Stomach (tissue), 19 donors: ENCODE measurements at places on chromosomes 2 and 18. TPM values are rescaled to one million over a fixed set of nuclear protein-coding genes. Genes with fewer than 3 reads are reported as not detected.

GRCh38 chr2:26846334-26847306 is 1.3 kb upstream of the DPYSL5 start:
- DNase-seq, result peak; percentile 89

- DNase-seq, result no peak
These were observed 149.9 kb downstream of the TAF4B start for GRCh38 chr18:26376105-26376504.

GRCh38 chr2:120629241-120629895 is 106.3 kb upstream of the GLI2 start:
- DNase-seq, result no peak

GRCh38 chr2:21358976-21359375 is 235.2 kb downstream of the TDRD15 start:
- DNase-seq, result no peak

HOXD12 gene
- not detected for total RNA-seq

GRCh38 chr18:67135981-67136380 is 380.5 kb downstream of the DSEL start:
- DNase-seq, result no peak

DNA sequence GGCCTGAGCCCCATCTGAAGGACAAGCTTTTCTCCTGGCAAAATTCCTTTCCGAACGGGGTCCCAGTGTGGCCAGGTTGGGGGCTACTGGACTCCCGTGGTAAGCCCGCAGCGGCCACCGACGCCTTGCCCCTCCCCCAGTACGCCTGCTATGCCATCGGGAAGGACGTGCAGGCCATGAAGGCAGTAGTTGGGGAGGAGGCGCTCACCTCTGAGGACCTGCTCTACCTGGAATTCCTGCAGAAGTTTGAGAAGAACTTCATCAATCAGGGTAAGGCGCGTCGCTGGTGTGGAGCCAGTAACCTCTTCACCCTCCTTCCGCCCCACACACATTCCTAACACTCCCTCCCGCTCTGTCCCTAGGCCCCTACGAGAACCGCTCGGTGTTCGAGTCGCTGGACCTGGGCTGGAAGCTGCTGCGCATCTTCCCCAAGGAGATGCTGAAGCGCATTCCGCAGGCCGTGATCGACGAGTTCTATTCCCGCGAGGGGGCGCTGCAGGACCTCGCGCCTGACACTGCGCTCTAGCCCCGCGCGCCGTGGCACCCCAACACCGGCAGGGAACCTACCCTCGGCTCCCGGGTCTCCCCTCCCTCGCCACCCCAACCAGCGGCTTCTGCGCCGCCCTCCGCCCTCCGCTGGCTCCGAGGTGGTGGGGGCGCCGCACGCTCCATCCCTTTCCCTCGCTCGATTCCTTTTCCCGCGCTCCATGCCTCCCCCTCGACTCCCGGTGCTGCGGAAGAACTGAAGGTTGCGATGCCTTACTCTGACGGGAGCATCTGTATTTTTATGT is 13.6 kb upstream of the ANKRD53 start:
- DNase-seq, result peak; percentile 87

PSMA8 gene
- not detected for total RNA-seq

DNA sequence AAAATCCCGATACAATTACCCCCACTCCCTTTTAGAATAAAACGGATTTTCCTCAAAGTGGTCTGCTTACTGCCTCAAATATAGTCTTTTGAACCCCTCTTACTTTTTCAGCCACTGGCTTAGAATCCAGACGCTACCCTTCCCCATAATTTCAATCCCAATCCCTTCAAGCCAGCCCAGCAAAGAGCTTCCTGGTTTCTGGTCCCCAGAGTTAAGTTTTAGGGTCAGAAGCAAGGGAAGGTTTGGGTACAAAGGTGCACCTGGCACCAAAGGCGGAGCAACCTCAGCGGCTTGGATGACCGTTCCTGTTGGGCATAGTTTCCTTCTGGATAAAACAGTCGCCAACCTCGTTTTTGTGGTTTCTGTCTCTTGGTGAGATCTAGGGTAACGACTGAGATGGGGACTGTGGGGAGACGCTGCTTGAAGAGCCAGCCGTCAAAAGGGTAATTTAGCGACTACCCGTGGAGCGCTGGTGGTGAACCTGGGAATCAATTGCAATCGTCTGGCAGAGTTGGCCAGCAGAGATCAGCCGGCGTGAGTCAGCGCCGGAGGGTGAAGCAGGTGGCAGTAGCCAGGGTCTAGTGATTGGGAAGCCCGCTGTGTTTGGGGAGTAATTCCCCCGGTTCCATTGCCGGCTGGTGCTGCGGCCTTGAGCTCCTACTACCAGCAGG is 1.6 kb downstream of the FEV start:
- no peak for DNase-seq

- DNase-seq, result no peak
These were observed 471.0 kb downstream of the TMEM182 start for GRCh38 chr2:103232865-103233264.
